ENCODE measurements at places on chromosomes 13 and 19.

DNA sequence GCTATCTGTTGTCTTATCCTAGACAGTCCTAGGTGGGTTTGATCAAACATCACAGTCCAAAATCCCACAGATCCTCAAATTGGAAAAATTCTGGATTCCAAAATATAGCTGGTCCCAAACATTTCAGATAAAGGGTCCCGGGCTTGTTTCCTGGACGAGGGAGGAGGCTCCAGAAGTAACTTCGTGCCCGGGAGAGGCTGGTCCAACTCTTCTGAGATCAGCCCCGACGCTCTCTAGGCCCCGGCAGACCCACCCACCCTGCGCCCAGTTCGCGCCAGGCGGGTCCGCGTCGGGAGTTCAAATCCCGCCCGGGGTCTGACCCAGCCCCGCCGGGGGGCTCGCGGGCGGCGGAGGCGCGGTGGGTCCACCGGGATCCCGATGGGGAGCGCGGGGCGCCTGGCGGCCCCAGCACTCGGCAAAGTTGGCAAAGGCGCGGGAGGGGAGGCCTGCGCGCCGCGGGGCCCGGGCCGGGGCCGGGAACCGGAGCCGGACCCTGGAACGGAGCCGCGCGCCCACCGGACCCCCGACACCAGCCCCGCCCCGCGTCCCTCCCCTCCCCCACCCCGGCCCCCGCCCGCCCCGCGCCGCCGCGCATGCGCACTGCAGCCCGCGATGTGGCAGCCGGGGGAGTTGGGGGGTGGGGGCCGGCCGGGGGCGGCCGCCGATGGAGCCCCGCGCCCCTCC lies 513 bp downstream of the MIER2 start:
- DNase-seq, result no peak

GRCh38 chr19:42184401-42184861 lies 33.0 kb downstream of the DEDD2 start:
- peak; percentile 8 for DNase-seq

DNA sequence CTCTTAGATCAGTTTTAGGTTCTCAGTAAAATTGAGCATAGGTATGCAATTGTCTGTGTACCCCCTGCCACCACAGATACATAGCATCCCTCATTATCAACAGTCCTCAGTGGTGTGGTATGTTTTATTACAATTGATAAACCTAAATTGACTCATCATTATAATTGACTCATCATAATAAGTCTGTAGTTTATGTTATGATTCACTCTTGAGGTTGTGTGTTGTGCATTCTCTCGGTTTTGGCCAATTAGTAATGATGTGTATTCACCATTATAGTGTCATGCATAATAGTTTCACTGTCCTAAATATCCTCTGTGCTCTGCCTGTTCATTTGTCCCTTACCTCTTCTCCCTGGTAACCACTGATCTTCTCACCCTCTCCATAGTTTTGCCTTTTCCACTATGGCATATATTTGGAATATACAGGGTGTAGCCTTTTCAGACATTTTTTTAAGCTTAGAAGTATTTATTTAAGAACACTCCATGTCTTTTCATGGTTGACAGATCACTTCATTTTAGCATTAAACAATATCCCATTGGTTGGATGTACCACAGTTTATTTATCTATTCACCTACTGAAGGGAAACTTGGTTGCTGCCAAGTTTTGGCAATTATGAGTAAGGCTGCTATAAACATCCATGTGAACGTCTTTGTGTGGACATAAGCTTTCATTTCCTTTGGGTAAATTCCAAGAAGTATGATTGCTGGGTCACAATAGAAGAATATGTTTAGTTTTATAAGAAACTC lies 1620.6 kb upstream of the MIR17HG start:
- no peak for DNase-seq

DNA sequence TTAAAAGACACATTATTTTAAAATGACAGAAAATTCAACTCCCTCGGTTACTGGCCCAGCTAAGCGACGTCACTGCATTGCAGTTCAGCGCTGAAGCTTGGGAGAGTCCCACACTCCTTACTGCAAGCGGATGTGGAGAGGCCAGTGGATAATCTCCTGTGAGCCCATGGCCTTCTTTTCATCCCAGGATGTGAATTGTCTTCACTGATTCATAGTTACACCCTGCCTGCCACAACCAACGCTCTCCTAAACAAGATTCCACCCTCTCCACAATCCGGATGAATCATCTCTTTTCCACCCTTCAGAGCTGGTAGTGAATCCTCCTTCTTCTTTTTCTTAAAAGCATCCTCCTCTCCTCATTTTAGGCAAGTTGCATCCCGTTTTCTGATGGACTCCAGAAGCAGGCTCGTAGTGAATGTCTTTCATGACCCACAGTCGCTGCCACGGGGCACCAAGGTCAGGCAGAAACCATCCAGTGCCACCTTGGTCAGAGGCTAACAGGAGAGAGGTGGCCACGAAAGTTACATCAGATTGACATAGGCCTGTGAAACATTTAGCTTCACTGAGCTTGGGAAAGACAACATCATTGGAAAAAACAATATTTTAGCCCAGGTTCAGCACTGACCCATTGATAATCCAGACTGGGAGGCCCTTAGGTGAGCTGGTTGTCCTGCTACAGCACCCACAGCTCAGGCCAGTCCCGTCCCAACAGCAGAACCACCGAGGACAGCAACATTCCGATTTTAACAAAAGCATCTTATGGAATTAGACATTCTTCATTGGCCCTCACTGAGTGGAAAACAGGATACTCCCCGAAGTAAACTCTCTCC lies 2.0 kb downstream of the GJB2 start:
- no peak for DNase-seq

- no peak for DNase-seq
Measured at GRCh38 chr13:110229905-110230563, 76.9 kb downstream of the COL4A1 start.

DNA sequence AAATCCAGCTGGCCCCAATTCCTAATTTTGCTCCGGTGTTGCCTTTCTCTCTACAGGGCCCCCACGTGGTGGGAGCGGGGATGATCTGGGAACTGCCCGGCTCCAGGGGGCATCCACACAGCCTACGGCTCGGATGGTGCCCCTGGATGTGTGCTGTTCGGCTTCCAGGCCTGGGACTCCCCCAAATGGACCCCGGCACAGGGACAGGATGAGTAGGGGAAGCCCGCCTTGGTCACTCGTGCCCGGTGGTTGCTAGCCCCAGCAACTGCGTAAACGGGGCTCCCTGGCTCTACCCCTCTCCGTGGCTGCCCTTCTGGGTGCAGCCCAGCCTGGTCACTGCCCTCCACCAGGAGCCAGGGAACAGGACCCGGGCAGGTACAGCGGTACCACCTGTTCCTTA lies 111.5 kb downstream of the TEX26 start:
- DNase-seq, result no peak

DNA sequence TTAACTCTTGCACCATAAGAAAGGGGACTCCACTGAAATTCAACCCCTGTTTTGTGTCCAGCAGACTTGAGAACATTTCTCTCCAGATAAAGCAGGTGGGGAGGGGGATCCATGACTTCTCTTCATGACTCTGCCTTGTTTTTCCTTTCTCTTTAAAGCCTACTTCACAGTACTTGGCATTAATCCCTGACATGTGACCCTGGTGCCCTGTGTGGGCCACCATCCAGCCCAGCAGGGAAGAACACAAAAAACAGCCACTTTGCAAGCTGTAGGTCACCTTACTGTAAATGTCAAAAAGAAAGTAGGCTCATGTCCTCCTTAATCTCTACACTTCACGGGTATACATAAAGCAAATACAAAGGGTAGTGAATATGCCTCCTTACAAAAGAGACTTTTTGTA lies 30.3 kb upstream of the TPP2 start:
- DNase-seq, result no peak

GRCh38 chr19:34507414-34508067 lies 26.0 kb downstream of the WTIP start:
- DNase-seq, result no peak

Measured in GOT3 (cell line).